ENCODE measurements at places on chromosomes 1 and 21. TPM values are rescaled to one million over a fixed set of nuclear protein-coding genes. Genes with fewer than 3 reads are reported as not detected.

DNA sequence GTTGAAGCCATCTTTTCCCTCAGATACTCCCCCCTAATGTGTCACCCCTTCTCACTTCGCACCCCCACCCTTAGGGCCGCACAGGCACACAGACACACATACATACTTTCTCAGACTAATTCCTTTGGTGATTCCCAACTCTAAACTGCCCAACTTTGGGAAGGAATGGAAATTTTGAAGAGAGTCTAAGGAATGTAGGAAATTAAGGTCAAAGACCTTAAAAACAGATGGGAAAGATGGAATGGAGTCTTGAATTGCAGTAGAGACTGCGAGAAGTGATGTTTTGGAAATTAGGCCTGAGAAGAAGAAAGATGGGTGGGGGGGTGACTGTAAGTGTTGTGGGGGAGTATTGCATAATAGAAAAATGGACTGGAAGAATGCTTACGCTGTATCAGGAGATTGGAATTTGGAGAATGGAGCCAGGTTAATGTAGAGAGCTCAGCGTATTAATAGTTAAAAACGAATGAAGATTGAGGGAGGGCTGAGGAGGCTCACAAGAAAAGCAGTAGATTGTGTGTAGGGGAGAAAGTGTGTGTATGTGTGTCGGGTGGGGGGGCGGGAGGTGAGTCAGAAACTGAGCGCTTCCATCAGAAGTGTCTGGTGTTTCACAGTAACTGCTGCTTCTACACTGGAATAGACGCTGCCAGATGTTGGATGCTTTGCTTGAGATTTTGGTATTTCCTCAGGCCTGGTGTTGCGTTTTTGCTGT lies 1.7 kb downstream of the PIP5K1A start:
- DNase-seq, result no peak
- H3K27me3 ChIP-seq, result no peaks in the 10 kb centered on the region
- H3K27ac ChIP-seq, result peak overlapping the region; percentile 92
- no peaks in the 10 kb centered on the region for H3K36me3 ChIP-seq

The CTNNBIP1 gene
- total RNA-seq, result 25.9 TPM

The RIPPLY3 gene
- 0.44 TPM for total RNA-seq

- H3K27ac ChIP-seq, result peak overlapping the region; percentile 2
- no peak overlapping the region for H3K4me3 ChIP-seq
These were observed 11.1 kb upstream of the SLC30A1 start for GRCh38 chr1:211589782-211590721.

The SPRR1B gene
- not detected for total RNA-seq

The CDC42SE1 gene
- total RNA-seq, result 130 TPM

The RNU1-1 gene
- total RNA-seq, result under 0.01 TPM

The TFF3 gene
- 108 TPM for total RNA-seq

DNA sequence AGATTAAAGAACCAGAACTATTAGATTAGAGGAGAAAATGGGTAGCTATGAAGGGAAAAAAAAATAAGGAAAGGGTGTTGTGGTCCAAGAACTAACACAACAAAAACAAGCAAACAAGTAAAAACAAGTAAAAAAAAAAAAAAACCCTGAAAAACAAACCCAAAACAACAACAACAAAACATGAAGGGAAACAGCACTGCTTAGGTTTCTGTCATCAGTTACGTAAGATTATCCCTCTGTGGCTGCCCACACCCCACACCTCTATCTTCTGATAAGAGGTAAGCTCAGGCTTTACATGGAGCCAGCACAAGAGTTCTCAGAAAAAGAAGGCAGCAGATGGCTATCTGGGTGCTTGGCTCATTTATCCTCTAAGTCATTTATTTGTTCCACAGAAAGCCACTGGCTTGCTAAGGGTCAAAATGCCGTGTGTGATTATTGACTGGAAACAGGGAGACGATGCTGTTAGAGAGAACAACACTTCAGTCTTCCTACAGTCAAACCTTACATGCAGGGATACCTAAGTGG lies 57.5 kb downstream of the KIAA0319L start:
- H3K4me3 ChIP-seq, result no peak overlapping the region
- DNase-seq, result no peak
- H3K36me3 ChIP-seq, result no peaks in the 10 kb centered on the region
- H3K27me3 ChIP-seq, result no peaks in the 10 kb centered on the region

- no peak overlapping the region for H3K4me3 ChIP-seq
- no peaks in the 10 kb centered on the region for H3K36me3 ChIP-seq
- H3K27ac ChIP-seq, result no peak overlapping the region
- H3K27me3 ChIP-seq, result no peaks in the 10 kb centered on the region
- no peaks in the 10 kb centered on the region for H3K4me1 ChIP-seq
- DNase-seq, result no peak
These were observed 20.4 kb downstream of the KCNH1 start for GRCh38 chr1:211113566-211113965.

The SPATA21 gene
- not detected for total RNA-seq

The RPE65 gene
- not detected for total RNA-seq
